ENCODE measurements at places on chromosomes 4 and X.

DNA sequence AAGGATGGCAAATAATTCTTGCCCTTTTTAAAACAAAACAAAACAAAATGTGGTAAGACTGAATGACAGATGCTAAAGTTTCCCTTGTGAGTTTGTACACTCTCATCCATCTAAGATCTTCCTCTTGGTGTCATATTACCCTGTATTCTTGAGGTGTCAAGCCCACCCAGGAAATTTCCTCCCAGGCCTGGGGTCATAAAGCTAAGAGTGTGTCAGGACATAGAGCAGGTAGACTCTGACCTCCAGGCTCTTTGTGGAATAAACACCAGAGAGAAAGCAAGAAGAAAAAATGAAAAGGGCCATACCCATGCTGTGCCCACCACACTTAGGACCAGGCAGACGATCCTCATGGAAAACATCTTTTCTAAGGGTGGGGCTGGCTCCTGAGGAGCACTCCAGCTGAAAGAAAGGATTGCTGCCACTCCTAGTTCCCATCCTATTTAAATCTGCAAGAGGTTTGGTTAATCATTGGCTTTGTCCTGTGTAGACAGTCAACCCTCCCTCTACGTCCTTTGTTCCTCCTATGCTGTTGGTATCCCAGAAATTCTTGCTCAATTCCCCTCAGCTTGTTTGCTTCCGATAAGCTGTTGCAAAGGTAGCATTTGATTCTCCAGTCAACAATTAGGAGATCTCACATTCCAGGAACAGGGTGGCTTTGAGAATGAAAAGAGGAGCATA lies at the start of gene FGA:
TSS of gene FGA (minus strand) at position 414 of the 678 bp plus-strand sequence. CDS start at position 359, 55 bp downstream.
- no peak for DNase-seq

DNA sequence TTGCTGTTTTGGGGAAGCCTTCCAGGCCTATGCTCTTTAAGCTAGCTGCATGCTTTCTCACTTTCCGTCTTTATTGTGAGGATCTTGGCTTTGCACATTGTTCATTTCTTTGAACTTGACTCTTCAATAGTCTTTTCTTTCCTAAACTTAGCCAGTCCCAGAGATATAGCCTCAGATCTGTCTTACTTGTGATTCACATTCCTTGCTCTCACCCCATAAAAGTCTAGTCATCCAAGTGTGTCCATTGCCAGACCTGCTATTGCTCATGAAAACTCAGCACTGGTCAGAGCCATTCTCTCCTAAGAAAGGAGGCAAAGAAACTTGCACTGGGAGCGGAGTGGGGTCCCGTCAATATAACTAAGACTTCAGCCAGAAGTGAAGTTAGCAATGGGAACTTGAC lies 275.0 kb upstream of the CTSO start:
- no peak for DNase-seq

DNA sequence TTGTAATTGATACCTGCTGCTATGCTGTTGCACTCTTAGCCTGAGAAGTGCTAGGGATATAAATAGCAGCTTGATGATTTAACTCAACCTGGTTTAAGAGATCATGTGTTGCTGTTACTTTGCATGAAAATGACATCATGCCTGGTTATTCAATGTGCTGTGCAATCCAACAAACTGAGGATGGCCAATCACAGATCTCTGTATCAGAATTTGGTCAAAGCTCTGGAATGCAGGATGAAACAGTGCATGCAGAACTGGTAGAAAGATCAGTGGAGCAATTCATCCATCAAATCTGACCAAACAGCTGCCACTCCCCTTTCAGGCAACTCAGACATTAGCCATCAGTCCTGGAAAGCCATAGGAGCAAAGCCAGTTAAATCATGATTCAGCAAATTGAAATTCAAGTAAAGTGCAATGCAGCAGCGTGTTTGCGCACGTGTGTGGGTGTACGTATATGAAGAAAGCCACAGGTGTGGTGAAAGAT lies 160.3 kb upstream of the RASGEF1B start:
- DNase-seq: peak; percentile 100

DNA sequence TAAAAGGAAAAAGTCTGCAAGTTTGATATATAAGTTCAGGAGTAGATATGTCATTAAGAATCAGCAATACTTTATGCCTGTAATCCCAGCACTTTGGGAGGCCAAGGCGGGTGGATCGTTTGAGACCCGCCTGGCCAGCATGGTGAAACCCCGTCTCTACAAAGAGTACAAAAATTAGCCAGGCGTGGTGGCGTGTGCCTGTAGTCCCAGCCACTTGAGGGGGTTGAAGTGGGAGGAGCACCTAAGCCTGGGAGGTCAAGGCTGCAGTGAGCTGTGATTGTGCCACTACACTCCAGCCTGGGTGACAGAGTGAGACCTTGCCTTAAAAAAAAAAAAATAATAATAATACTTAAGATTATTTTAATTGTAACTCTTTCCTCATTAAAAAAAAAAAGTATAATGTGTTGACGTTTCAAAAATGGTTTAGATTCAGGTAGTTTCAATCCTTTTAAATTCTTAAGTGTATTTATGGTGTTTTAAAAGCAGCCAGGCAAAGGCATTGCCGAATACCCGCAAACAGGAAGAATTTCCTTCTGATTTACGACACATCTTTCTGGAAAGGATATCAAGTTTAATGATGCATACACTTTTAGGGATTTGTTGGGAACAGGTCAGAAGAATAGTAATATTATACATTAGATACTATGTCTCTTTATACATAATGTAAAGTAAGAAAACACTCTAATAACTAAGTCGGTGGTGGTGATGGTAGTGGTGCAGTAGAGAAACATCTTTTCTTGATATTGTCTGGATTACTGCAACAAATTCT lies 80.9 kb downstream of the KDM6A start:
- no peak for DNase-seq
